NCI-H1436 (cell line): ENCODE measurements at places on chromosomes 3 and 15.

DNA sequence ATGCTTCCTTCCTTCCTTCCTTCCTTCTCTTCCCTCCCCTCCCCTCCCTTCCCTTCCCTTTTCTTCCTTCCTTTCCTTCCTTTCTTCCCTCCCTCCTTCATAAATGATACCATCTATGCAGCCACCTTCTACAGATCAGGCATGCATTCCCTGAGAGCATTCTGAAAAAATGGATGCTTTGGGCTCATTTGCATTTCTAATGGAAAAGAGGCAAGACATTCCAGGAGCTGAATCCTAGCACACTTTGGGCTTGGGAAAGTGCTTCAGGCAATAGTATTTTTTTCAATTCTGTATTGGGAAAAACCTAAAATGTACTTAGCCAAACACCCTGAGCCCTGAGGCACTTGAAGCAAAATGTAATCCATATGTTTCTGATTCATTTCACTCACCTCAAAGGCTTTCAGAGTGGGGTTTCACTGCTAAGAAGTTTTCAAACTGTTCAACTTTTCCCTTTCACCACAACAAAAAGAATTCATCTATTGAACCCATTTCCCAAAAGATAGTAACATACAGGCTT lies 220.1 kb upstream of the RORA start:
- no peak for DNase-seq

DNA sequence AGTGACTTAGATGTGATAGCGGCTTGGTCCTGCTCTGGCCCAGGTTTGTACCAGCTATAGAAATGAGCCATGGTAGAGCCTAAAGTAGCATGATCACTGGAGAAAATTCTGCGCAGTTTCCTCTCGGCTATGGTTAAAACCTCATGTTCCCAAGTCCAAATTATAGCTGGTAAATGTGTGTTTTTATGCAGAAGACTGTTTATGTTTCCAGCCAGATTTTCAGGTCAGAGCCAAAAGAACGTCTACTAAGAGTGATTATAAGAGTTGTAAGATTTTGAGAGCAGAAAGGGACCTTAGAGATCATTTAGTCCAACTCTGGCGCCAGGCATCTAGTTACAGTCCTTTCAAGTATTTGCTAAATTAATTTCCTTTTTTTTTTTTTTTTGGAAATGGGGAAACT lies 333.7 kb downstream of the LPP start:
- no peak for DNase-seq

- DNase-seq: no peak
Measured at GRCh38 chr15:94305133-94305532, 73.8 kb downstream of the MCTP2 start.

GRCh38 chr3:141242377-141243092 lies 10.9 kb downstream of the PXYLP1 start:
- DNase-seq: no peak

DNA sequence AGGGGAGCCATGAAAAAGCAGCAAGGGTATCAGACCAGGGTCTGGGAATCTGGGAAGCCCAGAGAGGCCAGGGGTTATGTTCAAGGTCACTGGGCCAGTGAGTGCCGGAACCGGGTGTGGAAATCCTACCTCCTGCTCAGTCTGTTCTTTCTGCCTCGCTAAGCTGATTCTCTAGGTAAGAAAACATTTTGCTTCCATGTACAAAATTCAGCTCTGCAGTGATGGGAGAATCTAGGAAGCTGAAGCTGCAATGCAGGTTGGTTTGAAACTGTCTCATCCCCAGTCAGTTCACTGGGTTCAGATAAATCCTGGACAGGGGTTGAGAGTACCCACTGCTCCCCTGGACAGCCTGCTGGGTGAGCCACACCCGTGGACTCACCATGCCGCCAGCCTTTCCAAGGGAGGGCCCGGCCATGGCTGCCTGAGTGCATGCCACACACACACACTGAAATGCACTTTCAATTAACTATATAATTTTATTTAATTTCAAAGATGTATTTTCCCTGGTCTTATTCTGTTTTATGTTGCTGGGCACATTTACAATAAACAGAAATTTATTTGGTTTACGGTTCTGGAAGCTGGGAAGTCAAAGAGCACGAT lies 108.4 kb downstream of the CORO2B start:
- no peak for DNase-seq
